Activated T-helper 17 cell treated with anti-CD3 and anti-CD28 coated beads, Interleukin-2, amount 50 U/mL, for 72 hours (primary cell): ENCODE measurements at places on chromosomes 11 and 22.

- no peak for ATAC-seq
These were observed 153.7 kb downstream of the FEZ1 start for GRCh38 chr11:125342281-125342930.

- no peak for ATAC-seq
These were observed 4.5 kb downstream of the VSIG2 start for GRCh38 chr11:124747406-124748099.

DNA sequence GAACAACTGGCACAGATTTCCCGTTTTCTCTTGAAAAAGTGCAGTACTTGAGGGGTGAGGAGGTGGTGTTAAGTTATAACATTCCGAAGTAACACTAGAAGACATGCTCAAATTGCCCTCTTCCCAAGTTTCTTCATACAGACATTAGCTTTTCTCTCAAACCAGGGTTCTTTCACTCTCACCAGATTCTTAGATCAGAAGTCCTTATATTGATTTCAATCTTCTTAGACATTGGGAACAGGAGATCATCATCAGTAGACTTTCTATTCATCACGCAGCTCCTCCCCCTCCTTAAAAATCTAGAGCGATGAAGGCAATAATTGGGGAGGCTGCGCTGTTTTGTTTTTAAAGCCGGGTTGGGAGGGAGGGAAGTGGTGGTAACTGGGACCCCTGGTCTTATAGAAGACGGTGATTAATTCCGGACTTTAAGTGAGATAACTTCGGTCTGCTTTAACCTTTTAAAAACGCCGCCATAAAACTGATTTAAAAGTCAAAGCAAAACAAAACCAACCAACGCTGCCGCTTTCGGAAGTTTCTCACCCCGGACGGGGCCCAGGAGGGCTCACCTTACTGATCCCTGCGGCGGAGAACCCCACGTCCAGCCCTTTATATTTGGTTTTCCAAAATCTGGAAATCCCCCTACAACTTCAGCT, 665 bp downstream of the USP28 start:
- peak; percentile 64 for ATAC-seq

DNA sequence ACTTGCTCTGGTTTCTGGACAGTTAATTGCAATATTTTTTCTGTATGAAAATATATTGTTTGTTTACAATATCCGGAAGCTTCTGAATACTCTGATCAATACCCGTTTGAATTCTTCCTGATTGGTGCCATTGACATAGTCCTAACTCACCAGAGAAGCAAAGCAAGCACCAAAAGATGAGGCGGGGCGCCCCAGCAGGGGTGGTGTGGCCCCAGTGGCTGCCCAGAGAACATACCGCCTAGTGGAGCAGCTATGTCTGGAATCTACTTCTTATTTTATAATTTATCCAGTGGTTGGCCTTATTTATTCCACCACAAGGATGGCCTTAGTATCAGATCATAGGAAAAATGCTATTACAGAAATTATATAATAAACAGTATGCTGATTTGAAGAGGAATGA, 610.7 kb downstream of the JRKL start:
- no peak for ATAC-seq

- ATAC-seq, result peak; percentile 47
These were observed 5.8 kb downstream of the MGAT3 start for GRCh38 chr22:39462443-39463221.
